ENCODE measurements at places on chromosomes 16 and 17.

GRCh38 chr16:4288148-4288921 is 15.5 kb upstream of the TFAP4 start:
- DNase-seq: no peak

GRCh38 chr16:53848277-53848942 is 144.5 kb downstream of the FTO start:
- DNase-seq: no peak

GRCh38 chr16:65608455-65608854 is 486.6 kb upstream of the CDH11 start:
- no peak for DNase-seq

DNA sequence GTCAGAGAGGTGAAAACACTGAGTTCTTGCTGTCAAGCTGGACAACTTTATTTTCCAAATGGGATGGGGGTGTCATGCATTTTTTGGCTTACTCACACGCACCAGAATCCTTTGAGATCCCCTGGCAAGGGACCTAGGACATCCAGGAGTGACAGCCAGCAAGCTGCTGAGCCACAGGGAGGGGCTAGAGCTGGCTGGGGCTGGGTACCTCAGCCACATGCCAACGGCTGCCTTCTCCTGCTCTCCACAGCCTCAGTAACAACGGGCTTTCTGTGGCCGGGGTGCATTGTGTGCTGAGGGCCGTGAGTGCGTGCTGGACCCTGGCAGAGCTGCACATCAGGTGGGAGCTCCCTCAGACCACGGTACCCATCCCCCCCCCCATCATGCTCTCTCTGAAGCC is 47.6 kb downstream of the NLRC5 start:
- no peak for DNase-seq

- no peak for DNase-seq
Observed at GRCh38 chr16:28549301-28549899, 4.3 kb upstream of the SGF29 start.

DNA sequence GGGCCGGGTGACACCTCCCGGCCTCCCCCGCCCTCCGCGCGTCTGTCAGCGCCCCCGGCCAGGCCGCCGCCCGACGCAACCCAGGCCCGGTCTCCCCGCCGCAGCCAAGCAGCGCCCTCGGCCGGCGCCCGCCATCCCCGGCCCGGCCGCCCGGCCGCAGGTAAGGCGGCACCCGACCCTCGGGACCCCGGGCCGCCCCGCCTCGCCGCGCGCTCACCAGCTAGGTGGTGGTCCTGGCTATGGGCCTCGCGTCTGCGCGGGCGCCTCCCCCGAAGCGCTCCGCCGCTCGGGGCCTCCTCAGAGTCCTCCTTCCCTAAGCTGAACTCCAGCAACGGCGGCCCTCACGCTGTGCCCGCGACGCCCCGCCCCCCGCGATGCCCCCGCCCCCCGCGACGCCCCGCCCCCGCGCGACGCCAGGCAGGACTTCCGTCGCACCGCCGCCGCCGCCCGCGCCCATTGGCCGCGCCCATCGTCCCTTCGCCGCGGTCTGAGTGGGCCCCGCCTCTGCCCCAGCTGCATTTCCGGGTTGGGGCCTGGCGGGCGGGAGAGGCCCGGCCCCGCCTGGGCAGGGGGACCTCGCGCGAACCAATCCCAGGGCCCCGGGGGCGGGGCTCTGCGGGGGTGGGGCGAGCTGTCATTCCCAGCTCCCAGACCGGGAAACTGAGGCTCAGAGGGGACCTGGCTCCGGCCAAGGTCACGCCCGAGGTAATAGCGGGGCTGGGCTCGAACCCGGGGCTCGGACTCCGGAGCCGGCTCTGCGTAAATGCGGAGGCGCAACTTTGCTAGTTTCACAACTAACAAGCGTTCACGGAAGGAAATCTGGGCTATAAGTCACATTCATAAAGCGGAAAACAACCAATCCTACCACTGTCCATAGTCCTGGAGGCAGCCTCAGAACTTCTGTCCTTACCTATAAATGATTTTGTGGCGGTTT is 9.0 kb upstream of the KCTD5 start:
- no peak for DNase-seq

GRCh38 chr17:61816538-61816937 is 46.8 kb downstream of the BRIP1 start:
- DNase-seq: no peak

GRCh38 chr16:90008708-90009145 is 10.5 kb downstream of the DBNDD1 start:
- DNase-seq: no peak

DNA sequence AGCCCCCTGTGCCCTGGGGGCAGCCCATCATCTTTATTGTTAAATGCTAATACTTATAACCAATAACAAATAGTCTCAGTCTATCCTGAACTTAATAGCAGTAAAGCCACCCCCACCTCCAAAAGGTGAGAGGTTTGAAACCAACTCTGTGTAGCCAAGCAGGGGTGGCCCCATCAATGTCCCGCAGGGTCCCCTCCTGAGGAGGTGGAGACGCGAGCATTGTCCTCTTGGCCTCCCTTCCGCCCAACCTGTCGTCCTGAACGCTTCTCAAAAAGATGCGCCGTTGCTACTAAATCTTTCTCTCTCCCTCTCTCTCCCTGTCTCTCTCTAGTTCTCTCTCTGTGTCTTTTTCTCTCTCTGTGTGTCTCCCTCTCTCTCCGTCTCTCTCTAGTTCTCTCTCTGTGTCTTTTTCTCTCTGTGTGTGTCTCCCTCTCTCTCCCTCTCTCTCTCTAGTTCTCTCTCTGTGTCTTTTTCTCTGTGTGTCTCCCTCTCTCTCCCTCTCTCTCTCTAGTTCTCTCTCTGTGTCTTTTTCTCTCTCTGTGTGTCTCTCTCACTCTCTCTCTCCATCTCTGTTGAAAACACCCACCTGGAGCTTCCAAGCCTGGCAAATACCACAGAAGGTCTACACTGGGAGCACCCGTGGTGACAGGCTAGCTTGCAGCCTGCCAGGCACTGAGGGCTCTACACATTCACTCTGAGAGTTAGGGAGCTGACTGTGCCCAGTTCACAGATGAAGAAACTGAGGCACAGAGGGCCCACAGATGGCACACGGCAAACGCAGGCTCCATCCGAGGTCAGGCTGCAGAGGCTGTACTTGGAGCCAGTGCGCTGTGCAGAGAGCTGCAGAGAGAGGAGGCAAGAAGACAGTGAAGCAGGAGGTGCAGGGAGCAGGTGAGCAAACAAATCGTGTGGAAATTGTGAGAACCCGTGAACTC is 185.9 kb downstream of the C16orf95 start:
- no peak for DNase-seq

DNA sequence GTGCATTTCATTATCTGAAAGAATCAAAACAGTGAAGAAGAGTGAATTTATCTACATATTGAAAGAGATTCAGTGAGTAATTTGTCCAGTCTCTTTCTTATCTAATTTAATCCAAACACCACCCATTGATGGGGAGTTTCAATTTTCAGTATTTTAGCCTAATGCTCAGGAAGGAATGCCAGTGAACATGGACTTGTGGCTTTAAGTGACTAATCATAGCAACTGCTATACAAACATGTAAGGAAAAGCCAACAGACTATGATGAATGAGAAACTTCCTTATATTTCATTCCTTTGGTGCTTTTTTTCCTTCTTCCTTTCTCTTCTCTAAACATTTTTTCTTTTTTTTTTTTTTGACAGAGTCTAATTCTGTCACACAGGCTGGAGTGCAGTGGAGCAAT is 885.8 kb downstream of the KCNJ2 start:
- DNase-seq: no peak

- DNase-seq: no peak
Observed at GRCh38 chr17:80113033-80113484, 11.7 kb downstream of the GAA start.

- DNase-seq: no peak
Observed at GRCh38 chr16:817001-817906, 16.7 kb upstream of the GNG13 start.

DNA sequence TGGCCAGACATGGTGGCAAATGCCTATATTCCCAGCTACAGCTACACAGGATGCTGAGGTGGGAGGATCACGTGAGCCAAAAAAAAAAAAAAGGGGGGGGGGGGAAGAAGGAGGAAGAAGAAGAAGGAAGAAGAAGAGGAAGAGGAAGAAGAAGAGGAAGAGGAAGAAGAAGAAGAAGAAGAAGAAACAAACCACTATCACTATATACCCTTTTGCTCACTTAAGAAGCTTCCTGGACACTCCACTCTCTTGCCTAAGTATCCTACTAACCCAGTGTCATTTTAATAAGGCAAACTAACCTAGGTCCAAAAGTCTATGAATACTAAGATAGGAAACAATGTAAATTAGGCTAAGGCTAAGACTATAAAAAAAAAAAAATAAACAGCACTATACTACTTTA is 54.8 kb downstream of the GPATCH8 start:
- no peak for DNase-seq

DNA sequence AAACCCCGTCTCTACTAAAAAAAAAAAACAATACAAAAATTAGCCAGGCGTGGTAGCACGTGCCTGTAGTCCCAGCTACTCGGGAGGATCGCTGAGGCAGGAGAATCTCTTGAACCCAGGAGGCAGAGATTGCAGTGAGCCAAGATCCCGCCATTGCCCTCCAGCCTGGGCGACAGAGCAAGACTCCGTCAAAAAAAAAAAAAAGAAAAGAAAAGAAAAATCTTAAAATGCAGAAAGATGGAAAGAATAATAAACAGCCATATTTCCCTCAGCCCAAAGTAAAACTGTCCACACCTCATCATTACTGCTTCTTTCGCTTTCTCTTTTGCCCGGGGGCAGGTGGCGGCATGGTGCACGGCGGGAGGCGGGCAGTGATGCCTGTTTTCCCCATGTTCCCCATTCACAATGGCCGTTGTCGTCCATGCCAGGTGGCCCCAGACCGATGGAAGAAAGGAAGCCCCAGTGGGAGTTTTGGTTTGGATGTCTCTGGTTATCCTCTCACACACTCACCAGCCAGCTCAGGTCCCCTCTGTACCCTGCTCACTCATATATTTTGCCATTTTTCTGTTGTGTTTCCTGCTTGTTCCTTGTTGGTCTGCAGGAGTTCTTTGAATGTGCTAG is 37.0 kb upstream of the PEMT start:
- DNase-seq: no peak

DNA sequence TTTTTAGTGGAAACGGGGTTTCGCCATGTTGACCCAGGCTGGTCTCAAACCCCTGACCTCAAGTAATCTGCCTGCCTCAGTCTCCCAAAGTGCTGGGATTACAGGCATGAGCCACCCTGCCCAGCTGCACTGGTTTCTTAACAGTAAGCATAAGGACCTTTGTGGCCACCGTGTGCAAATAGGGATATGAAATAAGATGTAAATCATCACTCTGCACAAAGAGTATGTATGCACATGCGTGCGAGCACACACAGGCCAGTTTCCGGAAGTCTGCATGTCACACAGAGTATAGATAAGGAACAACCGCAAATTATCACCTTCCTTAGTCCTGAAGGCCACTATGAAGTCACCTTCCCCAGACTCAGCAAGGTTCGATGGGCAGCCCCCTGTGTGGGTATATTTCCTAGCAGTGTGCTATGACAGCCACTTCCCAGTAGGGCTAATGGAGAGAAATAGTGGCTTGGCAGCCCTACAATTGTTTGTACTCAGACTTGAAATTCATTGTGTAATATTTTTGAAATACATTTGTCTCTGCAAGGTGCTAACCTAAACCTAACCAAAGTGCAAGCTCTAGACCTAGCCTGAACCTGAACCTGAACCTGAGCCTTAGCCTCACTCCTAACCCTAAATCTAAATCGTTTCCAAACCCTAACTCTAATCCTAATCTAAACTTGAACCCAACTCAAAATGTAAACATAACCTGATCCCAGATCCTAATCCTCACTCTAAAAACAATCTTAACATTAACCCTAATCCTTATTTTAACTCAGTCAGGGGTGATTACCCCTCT is 48.4 kb upstream of the SKAP1 start:
- no peak for DNase-seq

DNA sequence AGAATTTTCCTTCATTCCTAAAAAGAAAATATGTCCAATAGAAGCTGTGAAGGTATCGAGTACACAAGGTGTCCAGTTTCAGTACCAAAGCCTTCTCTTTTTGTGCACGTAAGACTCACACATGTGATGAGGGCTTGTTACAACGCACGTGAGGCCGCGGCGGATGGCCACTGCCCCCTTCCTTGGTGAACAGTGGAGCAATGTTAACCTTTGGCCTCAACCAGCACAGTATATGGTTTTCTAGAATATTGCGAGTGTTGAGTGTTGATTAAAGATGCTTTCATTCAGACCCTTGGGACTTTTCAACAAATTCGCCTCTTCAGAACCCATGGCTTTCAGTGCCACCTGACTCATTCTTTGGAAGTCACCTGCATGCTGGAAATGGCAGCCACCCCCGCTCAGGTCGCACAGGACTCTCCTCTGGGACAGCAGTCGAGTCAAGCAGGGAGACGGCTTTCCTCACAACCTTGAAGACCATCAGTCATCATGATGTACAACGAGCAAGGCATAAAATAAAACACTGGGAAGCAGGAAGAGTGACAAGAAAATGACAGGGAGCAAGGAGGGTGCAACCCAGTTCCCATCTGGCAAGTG is 14.5 kb downstream of the MAP1LC3B start:
- DNase-seq: no peak

DNA sequence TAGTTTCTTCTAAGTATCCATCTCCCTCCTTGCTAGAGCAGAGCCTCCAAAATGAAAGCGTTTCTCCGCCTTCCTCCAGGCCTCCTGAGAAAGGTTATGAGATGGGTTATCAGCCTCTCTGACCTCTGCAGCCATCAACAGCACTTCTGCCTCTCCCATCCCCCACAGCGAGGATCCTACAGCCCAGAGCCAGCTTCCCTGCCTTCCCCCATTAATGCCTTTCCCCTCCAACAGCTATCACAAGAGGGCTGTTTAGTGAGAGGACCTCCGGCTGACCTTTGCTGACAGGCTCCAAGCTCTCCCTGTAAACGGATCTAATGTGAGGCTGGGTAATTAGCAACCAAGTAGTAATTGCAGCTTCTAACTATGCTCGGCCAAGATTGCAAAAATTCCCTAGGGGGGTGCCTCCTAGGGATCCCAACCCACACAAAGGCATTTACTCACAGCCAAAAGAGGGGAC is 55.8 kb downstream of the ZFHX3 start:
- DNase-seq: no peak

- DNase-seq: no peak
Observed at GRCh38 chr17:12410717-12411116, 255.0 kb upstream of the MYOCD start.

- DNase-seq: no peak
Observed at GRCh38 chr17:69018687-69019086, 42.0 kb downstream of the ABCA9 start.

- DNase-seq: no peak
Observed at GRCh38 chr17:74785981-74786360, 9.8 kb upstream of the NAT9 start.

- DNase-seq: no peak
Observed at GRCh38 chr17:16818821-16819683, 129.0 kb downstream of the CCDC144A start.

- DNase-seq: no peak
Observed at GRCh38 chr17:21452377-21453143, 76.4 kb downstream of the KCNJ12 start.

- no peak for DNase-seq
Observed at GRCh38 chr16:54288030-54288834, 1.6 kb upstream of the IRX3 start.
